Activated naive CD8-positive, alpha-beta T cell treated with anti-CD3 and anti-CD28 coated beads for 36 hours (primary cell): ENCODE measurements at places on chromosomes 2 and 18. TPM values are rescaled to one million over a fixed set of nuclear protein-coding genes. Genes with fewer than 3 reads are reported as not detected.

The PTPN18 gene
- 37.2 TPM for total RNA-seq

The C2orf69 gene
- 20.8 TPM for total RNA-seq

The UCN gene
- total RNA-seq = 1.6 TPM

The C2orf66 gene
- not detected for total RNA-seq

The IL36RN gene
- not detected for total RNA-seq

The RSAD2 gene
- total RNA-seq = 10.0 TPM

The IL18R1 gene
- total RNA-seq = 21.8 TPM

The SGO2 gene
- 37.6 TPM for total RNA-seq

The NYAP2 gene
- total RNA-seq = 0.06 TPM

The ESCO1 gene
- total RNA-seq = 20.1 TPM

The CXCR2 gene
- total RNA-seq = 1.2 TPM

The ACADL gene
- not detected for total RNA-seq

The EGR4 gene
- 0.41 TPM for total RNA-seq

The RGPD3 gene
- total RNA-seq = 0.04 TPM

The FAHD2B gene
- total RNA-seq = 19.3 TPM

The PLGLB2 gene
- total RNA-seq = 0.68 TPM

The RESP18 gene
- not detected for total RNA-seq

The MAP2 gene
- total RNA-seq = 0.21 TPM

The BOLL gene
- total RNA-seq = not detected

The LIPG gene
- 0.45 TPM for total RNA-seq

The VWC2L gene
- total RNA-seq = not detected

The C2orf15 gene
- 1.0 TPM for total RNA-seq

The CCDC85A gene
- total RNA-seq = not detected

The CHRND gene
- total RNA-seq = not detected

The KCNF1 gene
- total RNA-seq = not detected

The MYO3B gene
- 0.04 TPM for total RNA-seq

The CAPN14 gene
- 0.49 TPM for total RNA-seq

The SERPINB13 gene
- not detected for total RNA-seq

The TEKT4 gene
- not detected for total RNA-seq

The INPP5D gene
- total RNA-seq = 38.7 TPM

The CCDC74B gene
- total RNA-seq = 1.4 TPM

The ILKAP gene
- 54.7 TPM for total RNA-seq

The CXCR1 gene
- total RNA-seq = not detected

The LRP2 gene
- total RNA-seq = 1.6 TPM

The PTCD3 gene
- 161 TPM for total RNA-seq

The LAMA3 gene
- total RNA-seq = 0.31 TPM

The MAB21L4 gene
- total RNA-seq = not detected

The ANKRD53 gene
- total RNA-seq = 0.21 TPM

The LOXHD1 gene
- 0.14 TPM for total RNA-seq
